ENCODE measurements at places on chromosomes 7 and 10.

- DNase-seq = no peak
Measured at GRCh38 chr7:104415700-104416099, 87.3 kb downstream of the LHFPL3 start.

GRCh38 chr7:30321089-30321881 lies 36.9 kb downstream of the ZNRF2 start:
- no peak for DNase-seq

DNA sequence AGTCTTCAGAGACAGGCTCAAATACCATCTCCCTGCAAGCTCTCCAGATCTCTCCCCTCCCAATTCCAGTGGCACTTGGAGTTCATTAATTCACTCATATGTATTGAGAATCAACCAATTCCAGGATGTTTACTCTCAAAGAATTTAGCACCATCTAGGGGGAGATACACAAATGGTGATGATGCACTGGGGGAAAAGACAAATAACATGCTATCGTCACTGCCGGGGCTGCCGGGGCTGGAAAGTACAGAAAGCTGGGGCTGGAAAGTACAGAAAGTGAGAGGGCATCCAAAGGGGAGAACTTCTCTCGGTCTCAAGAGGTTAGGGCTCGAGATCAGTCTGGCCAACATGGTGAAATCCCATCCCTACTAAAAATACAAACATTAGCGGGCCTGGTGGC lies 118.7 kb downstream of the MKX start:
- no peak for DNase-seq

- DNase-seq = no peak
Measured at GRCh38 chr7:37329940-37330339, 118.7 kb downstream of the ELMO1 start.

GRCh38 chr7:150972023-150972468 lies 6.1 kb downstream of the KCNH2 start:
- DNase-seq = no peak

GRCh38 chr7:37425498-37425897 lies 23.2 kb downstream of the ELMO1 start:
- no peak for DNase-seq

DNA sequence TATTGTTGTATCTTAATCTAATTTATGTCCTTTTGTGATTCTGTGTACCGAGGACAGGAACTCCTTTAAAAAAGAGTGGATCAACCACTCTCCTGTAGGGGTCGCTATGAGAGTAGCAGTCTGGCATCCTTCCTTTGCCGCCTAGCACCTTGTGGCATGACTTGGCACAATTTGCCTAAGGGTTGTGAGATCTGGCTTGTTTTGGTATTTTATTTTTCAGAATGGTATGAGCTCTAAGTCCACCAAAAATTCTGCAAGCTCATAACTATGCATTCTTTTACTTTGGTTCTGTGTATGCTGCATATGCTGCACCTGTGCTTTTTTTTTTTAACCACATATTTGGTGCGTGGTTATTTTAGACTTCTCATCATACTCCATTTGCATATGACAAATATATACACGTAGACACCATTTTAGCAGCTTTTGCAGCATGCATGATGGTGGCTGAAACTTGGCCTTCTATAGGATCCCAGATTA lies 112.8 kb downstream of the CDK14 start:
- DNase-seq = no peak

DNA sequence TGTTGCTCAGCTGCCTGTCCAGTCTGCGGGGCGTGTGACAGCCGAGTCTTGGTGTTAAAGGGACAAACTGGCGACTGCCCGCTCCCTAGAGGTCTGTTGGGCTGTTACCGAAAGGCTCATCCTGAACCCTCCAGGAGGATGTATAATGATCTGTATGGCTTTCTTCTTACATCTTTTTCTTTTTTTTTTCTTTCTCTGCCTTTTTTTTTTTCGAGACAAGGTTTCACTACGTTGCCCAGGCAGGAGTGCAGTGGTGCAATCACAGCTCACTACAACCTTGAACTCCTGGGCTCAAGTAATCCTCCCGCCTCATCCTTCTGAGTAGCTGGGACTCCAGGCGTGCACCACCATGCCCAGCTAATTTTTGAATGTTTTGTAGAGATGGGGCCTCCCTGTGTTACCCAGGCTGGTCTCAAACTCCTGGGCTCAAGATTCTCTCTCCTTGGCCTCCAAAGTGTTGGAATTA lies 857 bp downstream of the INTS15 start:
- DNase-seq = no peak

DNA sequence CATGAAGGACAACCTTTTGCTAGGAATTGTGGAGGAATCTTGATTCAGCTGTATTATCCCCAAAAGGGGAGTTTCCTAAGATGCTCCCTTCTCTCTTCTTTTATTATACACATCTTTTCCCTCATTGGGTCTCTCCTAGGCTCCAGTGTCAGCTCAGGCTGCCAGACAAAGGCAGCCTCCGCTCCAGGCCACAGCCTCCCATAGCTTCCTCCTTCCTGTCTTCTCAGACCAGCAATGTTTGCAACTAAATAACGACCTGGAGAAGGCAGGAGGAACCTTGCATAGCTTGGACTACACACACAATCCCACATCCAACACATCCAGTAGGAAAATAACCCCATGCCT lies 12.3 kb downstream of the SFXN3 start:
- no peak for DNase-seq

- DNase-seq = peak; percentile 15
Measured at GRCh38 chr10:11684717-11685645, 57.2 kb upstream of the ECHDC3 start.

DNA sequence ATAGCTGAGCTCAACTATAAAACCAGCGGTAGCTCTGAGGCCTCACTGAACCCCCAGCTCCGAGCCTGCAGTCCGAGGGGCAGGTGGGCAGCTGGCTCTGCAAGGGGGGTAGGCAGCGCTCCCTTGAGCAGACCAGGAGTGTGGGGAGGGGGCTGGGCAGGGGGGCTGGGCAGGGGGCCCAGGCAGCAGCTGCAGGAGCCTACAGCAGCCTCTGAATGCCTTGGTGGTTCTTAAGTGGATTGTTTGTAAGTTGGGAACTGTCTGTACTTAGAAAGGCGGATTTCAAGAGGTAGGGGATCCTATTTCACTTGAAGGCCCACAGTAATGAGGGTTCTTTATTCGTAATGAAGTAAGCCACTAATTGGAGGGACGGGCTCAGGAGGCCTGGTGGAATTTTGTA lies 72.3 kb downstream of the ICA1 start:
- DNase-seq = no peak

DNA sequence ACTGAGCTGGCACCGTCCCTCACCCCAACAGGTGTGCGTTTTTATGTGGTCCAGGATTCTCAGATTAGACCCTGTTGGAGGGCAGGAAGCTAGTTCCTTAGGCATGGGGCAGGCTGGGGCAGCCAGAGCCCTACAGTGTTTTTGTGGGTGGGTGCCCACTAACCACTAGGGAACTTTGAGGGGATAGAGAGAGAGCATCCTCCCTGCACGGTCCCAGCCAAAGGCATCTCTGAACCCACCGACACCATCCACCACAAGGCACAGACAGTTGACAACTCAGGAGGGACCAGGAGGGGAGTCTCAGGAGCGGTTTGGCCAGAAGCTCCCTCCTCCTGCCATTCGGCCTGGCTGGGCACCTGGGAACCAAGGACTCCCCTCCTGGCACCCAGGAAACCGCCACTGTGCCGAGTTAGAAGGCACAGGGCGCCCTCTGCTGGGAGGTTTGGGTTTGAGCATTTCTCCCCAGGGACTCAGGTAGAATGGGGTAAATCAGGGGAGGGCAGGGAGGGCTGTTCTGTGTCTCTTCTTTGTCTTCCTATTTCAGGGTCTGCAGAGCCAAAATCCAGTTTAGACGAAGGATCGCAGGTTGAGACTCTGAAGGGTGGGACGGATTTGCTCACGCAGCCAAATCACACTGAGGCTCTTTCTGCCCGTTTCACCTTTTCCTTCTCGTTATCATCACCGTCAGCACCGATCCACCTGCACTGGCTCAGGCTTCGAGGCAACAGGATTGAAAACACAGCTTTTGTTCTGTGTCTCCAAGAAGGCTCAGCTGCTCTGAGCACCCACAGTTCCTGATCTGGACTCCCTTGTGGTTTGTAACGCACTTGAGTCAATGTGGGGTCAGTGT lies 84.8 kb upstream of the COL13A1 start:
- no peak for DNase-seq

DNA sequence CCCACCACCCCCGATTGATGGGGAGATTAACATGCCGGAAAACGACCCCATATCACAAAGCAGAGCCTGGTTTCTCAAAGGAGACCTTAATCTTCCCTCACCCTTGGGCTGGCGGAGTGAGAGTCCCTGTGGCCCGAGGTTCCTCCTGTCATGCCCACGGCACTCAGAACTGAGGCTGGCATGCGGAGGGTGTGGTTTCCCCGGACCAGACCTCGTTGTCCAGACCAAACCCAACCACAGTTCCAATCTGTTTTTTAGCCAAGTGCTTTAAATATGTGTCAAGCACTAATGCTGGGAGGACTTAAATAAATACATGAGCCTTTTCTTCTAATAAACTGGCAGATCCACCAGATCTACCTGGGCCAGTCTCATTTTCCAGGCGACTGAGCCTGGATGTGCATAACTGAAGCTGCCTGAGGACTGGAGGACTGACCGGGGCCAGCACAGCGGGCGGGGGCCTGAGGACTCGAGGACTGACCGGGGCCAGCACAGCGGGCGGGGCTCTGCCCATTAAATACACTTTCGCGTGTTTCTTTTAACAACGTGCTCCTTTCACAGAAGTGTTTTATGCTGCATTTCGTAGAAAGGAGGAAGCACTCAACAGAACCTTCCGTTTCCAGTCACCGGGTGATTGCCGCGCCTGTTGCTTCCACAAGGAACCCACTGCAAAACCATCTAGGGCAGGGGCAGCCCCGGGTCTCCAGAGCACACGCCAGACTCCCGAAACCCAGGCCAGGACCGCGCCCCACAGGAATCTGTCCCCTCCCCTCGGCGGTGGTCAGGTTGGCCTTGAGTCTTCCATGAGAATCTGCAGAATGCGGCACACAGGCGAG lies 334.6 kb downstream of the PTPRN2 start:
- DNase-seq = no peak

DNA sequence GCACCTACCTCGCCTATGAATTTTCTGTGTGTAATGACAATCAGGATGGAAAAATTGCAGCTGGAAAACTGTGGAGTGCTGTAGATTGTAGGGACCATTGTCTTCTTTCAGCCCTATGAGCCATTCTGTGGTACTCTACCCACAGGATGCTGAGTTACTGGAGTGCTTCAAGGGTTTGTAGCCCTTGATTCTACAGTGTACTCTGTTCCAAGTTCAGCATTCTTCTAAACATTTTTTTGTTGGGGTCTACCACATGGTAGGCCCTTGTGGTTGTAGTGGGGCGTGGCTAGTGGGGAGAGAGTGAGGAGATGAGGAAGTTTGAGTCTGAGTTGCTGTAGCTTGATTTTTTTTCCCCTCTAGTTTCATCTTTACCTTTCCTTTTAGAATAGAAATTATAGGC lies 33.5 kb downstream of the REEP3 start:
- peak; percentile 4 for DNase-seq

DNA sequence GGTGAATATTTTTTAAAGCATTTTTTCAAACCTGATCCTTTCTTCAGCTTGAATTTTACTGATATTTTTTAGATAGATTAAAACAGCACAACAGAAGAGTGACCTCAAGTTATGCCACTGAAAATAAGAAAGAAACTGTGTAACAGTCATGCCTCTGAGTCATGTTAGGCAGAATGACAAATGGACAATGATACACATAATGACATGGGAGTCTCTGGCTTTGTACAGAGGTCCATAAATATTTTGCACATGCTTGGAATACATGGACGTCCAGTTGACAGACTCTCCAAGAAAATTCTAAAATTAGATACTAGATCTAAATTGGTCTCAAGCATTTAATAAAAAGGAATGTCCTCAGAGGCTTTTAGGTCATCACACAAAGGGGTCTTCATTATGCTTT lies 21.9 kb upstream of the SEMA3A start:
- DNase-seq = no peak

DNA sequence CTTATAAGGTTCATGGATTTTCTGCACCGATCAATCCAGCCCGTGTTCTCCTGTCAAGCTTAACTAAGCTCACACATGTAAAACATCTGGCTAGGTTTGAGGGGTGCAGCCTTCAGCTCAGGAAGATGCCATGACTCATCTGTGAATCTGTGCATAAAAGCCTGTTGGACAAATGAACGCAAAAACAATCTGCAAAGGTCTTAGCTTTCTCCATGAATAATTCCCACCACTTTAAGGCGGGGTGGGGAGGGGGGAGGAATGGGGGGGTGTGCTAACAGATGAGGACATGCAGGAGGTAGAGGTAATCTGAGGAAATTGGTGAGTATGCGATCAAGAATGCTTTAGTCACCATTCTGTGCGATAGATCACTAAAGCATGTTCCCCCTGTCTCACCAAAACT lies 4.8 kb downstream of the DOCK4 start:
- DNase-seq = no peak

DNA sequence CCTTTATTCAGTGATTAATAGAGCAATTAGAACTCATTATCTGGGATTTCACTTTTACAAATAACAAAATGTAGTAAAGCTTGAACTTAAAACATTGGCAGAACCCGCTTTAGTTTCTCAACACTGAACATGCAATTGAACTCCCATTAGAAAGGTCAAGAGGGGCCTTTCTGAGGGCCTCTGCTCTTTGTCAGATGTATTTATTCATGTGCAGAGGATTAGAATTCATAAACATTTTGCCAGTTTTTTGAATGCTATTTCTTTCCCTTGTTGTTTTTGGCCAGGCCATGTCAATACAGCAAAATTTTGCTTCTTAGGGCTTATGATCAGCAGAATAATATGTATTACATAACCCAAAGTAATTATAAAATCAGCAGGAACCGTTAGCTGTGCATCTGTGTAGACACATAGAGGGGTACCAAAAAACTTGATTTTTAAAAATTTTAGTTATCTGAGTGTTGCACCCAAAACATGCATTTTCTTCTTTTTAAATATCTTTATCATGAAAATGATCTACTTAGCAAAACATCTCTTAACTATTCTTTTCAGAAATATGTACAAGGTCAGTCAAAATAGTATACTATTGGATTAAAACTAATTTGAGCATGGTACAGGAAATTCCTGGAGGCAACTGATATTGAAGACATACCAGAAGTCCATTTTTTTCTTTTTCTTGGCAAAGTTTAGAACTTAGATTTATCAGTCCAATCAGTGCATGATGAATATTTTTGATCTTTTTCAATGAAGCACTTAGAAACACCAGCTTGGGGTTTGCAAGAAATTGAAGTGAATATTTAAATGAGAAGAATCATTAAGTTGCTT lies 177.5 kb downstream of the TWIST1 start:
- no peak for DNase-seq

- DNase-seq = no peak
Measured at GRCh38 chr10:48690791-48691660, 6.4 kb downstream of the WDFY4 start.

DNA sequence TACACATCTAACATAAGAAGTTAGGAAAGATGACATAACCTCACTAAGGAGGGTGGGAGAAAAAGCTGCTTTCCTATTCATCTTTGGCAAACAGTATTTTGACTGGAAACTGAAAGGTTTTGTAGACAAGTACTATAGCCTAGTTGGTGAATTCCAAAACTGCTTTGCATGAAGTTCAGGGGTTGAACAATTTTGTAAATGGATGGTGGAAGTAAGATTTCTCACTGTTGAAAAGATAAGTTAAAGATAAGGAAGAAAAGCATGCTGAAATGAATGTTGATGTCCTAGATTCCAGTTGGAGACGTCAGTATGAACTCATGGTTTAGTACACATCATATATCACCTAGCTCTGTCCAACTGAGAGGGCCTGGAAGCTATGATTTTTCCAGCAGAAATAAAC lies 159.1 kb upstream of the FEZF1 start:
- DNase-seq = no peak

- no peak for DNase-seq
Measured at GRCh38 chr7:120725376-120726039, 132.4 kb downstream of the TSPAN12 start.

GRCh38 chr10:119656760-119657159 lies 5.6 kb downstream of the BAG3 start:
- DNase-seq = no peak

All from stimulated activated CD8-positive, alpha-beta memory T cell treated with anti-CD3 and anti-CD28 coated beads, Interleukin-15, amount 100 ng/mL, for 4 hours (primary cell).